ENCODE measurements at places on chromosomes 1 and 21. TPM values are rescaled to one million over a fixed set of nuclear protein-coding genes. Genes with fewer than 3 reads are reported as not detected.

GRCh38 chr1:229058729-229059128, 212.2 kb upstream of the RAB4A start:
- DNase-seq, result no peak

DNA sequence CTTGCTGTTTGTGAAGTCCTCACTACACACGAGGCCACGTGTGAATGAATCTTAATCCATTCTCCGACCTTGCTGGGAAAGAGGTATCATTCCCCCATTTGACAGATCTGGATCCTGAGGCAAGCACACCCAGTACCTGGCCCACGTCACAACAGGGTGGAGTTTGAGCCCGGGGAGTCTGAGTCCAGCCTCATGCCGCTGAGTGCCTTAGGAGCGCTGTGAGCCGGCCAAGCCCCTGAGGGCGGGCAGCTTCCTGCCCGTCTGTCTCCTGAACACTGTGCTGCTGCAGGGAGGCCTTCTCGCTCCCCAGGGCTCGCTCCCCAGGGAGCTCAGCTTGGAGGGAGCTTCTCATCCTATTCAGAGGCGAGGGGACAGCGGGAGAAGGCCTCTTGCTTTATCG, 29.7 kb downstream of the SLC45A1 start:
- DNase-seq, result no peak

ST6GALNAC3 gene
- total RNA-seq, result 0.35 TPM

HSPB7 gene
- 4.8 TPM for total RNA-seq

DNA sequence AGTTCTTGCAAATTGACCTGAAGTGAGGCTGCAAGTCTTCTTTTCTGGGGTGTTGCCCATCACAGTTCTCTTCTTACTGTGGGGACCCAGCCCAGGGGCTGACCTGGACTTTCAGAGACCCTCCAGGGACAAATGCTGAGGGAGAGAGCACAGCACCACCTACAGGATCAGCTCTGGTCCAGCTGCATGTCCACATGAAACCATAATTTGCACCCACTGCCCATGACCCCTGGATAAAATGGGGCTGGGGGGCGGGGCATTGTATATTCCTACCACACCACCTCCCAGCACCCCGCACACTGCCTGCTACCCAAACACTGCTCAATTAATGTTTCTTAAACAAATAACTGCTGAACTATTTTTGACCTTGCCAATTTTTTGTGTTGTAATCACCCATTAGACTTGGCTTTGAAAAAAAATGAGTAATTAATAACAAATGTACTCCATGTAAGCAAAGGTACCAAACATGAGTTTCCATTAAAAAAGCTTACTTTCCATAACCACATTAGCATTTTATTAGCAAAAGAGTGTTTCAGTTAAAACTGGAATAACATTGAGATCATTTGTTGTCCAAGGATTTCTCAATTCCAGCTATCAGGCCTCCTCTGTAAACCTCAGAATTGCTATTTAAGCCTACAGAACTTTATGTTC, 168.0 kb upstream of the RAB4A start:
- no peak for DNase-seq

TSPEAR gene
- not detected for total RNA-seq

PRDM16 gene
- 11.0 TPM for total RNA-seq

AKR1A1 gene
- total RNA-seq, result 124 TPM

DNA sequence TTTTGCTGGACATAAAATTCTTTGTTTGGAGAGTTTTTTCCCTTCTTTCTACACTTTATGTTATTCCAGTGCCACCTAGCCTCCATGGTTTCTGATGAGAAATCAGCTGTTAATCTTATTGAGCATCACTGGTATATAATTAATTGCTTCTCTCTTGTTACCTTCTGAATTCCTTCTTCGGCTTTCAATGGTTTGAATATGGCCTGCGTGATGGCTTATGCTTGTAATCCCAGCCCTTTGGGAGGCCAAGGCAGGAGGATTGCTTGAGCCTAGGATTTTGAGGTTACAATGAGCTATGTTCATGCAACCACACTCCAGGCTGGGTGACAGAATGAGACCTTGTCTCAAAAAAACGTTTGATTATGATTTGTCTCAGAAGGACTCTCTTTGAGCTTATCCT, 13.0 kb upstream of the CNIH4 start:
- DNase-seq, result no peak
